ENCODE measurements at places on chromosomes 7 and 10.

GRCh38 chr7:43111630-43112458 is 603 bp upstream of the HECW1 start:
- DNase-seq, result no peak

DNA sequence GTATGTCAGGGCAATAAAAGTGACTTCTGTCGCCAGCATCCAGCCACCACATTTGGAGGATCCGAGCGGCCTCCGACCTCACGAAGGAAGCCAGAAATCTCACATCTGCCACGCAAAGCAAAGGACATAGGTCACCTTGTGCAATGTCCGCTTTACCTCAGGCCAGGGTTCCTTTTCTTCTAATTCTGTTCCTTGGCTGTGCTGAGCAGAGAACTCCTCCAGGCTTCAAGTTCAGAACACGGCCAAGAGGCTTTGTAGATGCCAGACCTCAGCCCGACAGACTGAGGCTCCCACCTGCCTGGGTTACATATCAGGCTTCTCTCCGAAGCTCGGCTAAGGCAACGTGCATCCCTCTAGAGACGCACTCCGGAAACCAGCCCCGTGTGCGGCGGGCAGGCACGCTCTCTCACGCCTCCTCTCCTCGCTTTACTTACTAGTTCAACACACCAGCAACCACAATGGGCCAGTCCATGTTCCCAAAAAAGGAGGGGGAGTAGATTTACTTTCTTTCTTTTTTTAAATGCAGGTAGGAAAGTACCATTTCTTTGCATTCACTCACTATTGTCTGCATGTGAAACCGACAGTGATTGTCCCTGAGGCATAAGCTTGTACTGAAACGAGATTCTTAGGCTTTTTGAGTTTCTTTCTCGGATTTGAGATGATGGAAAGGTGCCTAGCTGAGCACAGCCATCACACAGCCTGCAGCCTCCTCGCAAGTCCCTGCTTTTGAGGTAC is 122.4 kb upstream of the AFAP1L2 start:
- no peak for DNase-seq

- no peak for DNase-seq
Measured at GRCh38 chr7:100372256-100372655, 1.0 kb upstream of the PILRA start.

GRCh38 chr10:27612551-27613035 is 108.5 kb downstream of the RAB18 start:
- no peak for DNase-seq

Data from BJ (cell line).